ENCODE measurements at places on chromosomes 4 and X.

GRCh38 chr4:136725286-136726081, 806.8 kb downstream of the PCDH18 start:
- DNase-seq = no peak

- DNase-seq = no peak
Measured at GRCh38 chrX:10110984-10111363, 45.8 kb upstream of the CLCN4 start.

DNA sequence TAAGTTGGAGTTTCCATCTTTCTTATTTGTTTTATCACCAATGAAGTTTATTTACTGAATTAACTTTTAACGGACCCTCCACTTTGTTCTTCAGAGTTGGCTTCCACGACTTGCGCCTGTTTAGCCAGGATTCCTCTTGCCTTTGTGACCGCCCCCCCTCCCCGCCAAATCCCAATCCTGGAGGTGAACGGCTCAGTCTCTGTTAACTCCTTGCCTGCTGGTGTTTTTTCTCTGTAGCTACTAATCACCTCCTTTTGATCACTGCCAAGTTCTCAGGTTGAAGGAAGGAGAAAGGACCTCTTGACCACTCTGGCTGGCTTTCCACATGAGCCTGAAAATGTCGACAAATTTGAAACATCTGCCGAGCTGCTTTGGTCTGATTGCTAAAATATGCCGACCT, 46.8 kb upstream of the BCOR start:
- DNase-seq = no peak

DNA sequence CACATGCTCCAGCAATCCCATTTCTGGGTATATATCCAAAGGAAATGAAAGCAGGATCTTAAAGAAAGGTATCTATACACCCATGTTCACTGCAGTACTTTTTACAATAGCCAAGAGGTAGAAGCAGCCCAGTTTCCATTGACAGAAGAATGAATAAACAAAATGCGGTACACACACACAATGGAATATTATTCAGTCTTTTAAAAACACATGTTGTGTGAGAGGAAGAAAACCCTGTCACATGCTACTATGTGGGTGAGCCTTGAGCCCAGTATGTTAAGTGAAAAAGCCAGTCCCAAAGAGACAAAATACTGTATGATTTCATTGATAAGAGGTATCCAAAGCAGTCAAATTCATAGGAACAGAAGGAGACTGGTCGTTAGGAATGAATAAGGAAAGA, 6.3 kb downstream of the ANXA3 start:
- no peak for DNase-seq

- DNase-seq = no peak
Measured at GRCh38 chr4:150127757-150128156, 49.5 kb downstream of the DCLK2 start.
